ENCODE measurements at places on chromosomes 12 and 14. TPM values are rescaled to one million over a fixed set of nuclear protein-coding genes. Genes with fewer than 3 reads are reported as not detected.
A peak's percentile ranks its signal among the peaks of the same experiment; 100 is the strongest.

DNA sequence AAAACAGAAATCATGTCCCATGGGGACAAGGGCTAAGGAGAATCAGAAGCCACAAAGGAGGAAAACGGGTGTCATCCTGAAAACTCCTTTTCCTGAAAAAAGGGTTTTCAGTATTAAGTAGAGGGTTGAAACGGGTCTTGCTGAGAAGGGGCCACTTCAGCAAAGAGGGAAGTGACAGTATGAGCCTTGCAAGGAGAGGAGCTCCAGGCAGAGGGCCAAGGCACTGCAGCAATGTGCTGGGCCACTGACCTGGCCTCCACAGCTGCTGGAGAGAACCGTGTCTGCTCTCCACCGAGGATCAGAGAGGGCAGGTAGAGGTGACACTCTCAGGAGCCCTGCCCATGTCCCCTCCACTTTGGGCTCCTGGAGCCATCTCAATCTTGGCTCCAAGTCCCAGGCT, 103.3 kb downstream of the NCOR2 start:
- DNase-seq = no peak

Gene WNT1
- polyA plus RNA-seq = 0.55 TPM

DNA sequence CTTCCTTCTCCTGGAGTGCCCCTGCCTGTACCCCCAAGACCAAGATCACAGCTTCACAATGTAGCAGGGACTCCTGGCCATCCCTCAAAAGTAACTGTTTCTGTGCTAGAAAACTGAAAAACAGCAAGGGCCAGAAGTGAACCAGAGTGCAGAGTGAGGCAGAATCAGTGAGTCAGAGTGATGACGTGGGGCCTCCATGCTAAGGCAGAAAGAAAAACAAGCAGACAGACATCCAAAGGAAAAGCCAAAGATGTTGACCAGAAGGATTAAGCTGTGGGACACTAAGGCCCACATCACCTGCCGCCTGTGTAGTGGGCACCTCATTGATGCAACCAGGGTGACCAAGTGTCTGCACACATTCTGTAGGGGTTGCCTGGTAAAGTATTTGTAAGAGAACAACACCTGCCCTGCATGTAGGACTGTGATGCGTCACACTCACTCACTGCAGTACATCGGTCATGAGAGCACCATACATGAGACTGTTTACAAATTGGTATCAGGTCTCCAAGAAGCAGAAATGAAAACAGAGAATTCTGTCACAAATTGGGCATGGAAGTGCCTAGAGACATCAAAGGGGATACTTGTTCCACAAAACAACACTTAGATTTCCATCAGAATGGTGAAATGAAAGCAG, 51.2 kb downstream of the ARMH4 start:
- no peak for DNase-seq

GRCh38 chr14:68882235-68882634, 89.4 kb upstream of the ZFP36L1 start:
- no peak for DNase-seq

Gene SMCO2
- polyA plus RNA-seq = not detected

Gene GMPR2
- polyA plus RNA-seq = 116 TPM

- no peak for DNase-seq
Measured at GRCh38 chr12:42125388-42125767, 19.3 kb downstream of the GXYLT1 start.

DNA sequence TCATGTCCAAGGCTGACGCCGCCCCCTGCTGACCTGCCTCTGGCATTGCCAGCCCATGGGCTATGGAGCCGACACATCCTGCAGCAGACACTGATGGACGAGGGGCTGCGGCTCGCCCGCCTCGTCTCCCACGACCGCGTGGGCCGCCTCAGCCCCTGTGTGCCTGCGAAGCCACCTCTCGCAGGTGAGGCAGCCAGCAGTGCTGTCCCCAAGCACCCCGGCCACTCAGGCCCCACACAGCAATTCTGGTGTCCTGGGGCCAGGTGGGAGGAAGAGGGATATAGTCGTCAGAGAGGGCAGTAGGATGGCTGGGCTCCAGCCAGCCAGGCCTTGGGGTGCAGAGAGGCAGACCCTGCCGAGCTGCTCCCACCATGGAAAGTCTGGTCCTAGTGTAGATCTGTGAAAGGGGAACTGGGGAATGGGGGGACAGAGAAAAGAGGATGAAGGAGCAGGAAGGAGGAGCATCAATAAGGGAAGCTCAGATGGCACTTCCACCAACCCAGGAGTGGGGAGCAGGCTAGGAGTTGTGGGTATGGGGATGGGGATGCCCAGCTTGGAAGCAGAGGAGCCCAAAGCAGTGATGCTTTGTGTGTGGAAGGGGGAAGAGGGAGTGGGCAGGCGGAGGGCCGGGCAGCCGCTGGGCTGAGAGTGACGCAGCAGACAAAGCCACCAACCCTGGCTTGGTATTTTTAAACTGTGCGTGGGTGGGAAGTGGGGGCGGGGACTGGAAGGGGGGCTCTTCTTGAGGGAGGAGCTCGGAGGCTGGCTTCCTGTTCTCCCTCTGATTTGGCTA, 4.7 kb downstream of the NAB2 start:
- peak; percentile 43 for DNase-seq

Gene ZNF385A
- not detected for polyA plus RNA-seq

Gene DAZAP2
- polyA plus RNA-seq = 1,322 TPM

DNA sequence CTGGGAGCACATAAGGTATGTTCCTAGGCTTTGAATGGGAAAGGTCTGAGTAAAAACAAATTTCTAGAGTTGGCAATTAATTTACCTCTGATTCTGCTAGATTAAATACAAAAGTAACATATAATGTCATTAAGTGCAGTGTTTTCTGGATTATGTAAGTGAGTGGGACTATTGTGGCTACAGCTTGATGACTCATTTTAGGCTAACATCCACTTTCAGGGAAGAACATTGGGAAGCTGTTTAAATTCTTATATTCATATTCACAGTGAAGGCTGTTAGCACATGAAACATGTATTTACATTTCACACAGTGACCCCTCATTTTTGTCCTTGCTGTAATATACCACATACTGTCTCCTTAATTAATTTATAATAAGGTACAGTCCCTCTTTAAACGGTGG, 13.2 kb upstream of the BMAL2 start:
- DNase-seq = no peak

DNA sequence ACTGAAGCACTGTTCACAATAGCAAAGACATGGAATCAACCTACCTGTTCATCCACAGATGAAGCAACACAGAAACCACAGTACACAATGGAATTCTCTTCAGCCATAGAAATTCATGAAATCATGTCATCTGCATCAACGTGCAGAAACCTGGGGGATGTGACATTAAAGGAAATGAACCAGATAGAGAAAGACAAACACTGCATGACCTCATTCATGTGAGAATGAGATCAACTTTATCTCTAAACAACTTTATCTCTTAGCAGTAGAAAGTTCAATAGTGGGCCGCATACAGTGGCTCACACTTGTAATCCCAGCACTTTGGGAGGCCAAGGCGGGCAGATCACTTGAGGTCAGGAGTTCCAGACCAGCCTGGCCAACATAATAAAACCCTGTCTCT, 19.9 kb downstream of the ASCL4 start:
- no peak for DNase-seq

DNA sequence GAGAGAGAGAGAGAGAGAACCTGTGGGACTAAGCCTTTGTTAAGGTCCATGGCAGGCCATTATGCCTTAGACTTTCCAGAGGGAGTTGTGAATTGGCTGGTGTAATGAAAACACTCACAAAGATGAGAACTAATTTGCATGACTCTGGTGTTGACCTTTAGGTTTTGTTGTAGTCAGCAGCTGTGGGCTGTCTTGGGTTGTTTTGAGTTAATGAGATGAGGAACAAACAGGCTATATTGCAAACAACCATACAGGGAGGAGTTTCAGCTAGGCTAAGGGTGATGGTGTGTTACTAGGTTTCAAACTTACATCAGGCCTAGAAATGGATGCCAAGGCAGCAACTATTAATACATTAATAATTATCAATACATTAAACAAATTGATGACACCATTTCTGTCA, 26.3 kb downstream of the ATXN7L3B start:
- DNase-seq = no peak

DNA sequence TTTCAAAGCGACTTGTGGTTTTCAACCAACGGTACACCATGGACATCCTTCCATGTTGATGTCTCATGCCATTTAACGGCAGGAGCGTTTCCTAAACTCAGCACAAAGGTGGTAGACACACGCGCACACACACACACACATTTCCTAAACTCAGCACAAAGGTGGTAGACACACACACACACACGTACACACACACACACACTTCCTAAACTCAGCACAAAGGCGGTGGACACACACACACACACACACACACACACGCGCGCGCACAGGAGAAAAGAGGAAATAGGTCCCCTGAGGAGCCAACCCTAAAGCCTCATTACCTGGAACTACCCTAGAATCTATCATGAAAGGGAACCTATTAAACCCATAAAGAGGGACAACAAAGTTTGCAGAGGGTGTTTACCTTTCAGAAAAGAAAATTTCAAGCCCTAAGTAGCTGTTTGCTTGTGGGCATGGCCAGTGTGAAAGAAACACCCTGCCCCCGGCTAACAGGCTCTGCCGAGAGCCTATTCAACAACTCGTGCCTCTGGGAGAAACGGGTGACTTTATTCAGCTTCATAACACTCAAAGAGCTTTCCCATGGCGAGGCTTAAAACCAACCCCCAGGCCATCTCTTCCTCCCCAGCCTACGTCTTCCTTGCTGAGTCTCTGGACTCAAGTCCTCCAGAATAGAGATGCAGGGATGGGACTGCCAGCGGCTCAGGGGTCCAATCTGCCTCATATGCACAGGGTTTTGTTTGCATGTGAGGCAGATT, 31.8 kb downstream of the SLC8B1 start:
- no peak for DNase-seq

All from CD4-positive, alpha-beta memory T cell (primary cell).